DMS53 (cell line): ENCODE measurements at places on chromosomes 2 and 18.

DNA sequence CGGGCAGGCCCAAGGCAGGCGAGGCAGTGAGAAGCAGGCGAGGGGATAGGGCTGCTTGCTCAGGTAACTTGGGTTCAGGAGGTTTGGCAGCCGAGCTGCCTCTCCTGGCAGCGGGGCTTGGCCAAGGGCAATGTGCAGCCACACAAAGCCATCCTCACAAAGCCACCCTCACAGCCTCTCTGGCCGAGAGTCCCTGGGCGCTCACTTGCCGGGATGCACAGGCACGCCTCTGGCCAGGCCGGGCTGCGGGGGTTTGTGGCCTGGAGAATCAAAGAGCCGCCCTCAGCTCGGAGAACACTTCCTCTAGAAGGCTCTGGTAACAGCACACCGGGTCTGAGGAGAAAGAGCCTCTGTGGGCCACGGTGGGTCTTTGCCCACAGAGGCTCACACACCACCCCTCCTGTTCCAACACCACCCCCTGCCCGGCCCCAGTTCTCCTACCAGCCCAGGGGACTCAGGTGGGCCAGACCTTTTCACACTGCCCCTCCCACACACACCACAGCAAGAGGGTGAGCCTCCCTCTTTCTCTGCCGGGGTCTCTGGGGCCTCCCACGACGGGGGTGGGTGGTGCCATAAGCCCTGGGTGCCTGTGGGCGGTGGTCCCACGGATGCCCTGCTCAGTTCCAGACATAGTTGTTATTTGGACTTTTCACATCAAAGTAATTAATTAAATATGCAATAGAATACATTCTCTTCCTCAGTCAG, 186.9 kb downstream of the ZFP36L2 start:
- DNase-seq: no peak

DNA sequence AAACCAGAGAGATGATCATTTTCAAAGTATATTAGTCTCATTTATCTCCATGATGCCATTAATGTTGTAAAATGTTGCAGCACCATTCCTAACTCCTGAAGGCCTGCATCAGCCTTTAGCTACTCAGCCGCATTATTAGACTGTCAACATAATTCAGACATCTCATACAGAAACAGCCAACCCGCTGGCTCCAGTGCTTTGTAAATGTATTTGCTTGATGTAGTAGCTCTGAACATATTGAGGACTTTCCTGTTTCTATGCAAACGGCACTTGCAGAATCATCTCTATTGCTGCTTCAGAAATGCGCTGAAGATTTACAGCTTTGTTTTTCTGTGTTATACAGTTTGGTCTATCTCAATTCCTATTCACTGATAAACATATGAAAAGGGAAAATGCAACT, 372.2 kb downstream of the DSEL start:
- peak; percentile 34 for DNase-seq

GRCh38 chr2:47456851-47457250, 53.9 kb downstream of the MSH2 start:
- no peak for DNase-seq

DNA sequence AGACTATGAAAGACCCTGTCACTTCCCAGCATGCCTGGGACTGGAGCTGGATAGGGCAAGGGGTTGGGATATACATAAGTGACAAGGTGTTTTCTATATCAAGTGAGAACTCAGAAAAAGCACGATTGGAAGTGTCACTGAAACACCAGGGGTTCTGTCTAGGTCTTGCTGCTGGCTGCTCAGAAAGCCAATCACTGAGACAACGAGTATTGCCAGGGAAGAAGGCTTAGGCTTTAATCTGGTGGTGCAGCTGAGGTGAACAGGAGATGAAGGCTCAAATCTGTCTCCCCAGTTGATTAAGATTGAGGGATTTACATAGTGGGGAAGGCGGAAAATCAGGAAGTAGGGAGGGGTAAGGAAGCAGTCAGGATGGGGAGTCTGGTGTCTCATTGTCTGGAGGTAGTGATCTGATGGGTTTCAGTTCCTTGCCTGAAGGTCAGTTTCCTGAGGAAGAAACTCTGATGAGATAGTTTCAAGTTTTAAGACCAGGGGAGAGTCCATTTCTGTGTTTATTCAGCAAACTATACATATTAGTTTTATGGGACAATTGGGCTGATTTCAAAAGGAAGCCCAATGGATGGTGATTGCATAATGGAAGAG, 3.5 kb upstream of the C2orf74 start:
- no peak for DNase-seq

DNA sequence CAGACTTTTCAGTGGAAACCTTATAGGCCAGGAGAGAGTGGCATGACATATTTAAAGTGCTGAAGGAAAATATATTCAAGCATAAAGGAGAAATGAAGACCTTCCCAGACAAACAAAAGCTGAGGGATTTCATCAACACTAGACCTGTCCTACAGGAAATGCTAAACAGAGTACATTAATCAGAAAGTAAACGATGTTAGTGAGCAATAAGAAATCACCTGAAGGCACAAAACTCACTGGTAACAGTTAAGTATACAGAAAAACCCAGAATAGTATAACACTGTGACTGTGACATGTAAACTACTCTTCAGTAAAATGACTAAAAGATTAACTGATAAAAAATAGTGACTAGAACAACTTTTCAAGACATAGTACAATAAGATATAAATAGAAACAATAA, 87.4 kb downstream of the ATP8B1 start:
- DNase-seq: peak; percentile 41

DNA sequence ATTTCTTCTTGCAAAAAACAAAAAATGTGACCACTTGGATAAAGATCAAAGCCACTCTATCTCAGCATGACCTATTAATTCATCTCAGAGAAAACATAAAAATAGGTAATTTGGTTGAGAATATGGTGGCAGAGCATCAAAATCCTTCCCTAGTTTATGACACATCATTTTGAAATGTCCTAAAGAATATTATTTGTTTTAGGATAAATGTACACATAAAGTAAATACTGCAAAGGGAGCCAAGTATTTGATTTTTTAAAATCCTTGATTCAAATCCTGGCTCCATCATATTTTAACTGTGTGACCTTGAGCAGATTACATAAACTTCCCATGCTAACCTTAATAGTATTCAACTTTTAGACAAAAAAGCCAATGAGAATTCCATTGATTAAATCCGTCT, 206.6 kb downstream of the CDH2 start:
- no peak for DNase-seq

GRCh38 chr18:56443166-56443907, 195.1 kb downstream of the TXNL1 start:
- DNase-seq: no peak
